ENCODE measurements at places on chromosomes 1 and 21.

GRCh38 chr1:110916669-110917306 is 43.8 kb downstream of the CD53 start:
- no peak for DNase-seq

DNA sequence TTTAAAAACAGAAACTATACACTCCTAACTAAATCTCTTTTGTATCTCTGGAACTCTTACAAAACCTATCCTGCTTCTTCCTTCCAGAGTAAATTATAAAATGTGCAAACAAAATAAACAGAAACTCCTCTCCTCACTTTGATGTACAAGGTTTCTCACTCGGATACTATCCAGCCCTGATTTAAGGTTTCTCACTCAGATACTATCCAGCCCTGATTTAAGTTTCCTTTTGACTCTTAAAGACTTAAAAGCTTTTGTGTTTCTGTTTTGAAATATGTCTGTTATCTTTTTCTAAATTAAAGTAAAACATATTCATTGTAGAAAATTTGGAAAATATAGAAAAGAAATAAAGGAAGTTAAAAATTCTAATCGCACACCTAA is 132.5 kb downstream of the CRB1 start:
- no peak for DNase-seq

DNA sequence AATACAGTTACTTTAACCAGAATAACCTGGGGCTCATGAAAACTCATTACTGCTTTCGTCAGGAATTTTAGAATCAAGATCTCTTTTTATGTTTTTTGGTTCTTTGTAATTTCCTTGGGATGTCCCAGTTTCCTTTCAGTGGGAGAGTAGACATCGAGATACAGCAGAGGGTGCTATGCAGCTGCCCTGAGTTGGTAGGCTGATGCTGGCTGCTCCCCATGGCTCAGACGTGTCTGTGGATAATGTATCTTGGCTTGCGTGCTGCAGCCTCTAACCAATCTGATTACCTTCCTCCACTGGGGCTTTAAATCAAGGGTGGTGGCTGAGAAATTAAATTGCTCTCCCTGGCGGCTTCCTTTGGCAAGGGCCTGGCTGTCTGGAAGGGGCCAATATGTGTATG is 253.7 kb downstream of the CACNA1E start:
- DNase-seq, result no peak

DNA sequence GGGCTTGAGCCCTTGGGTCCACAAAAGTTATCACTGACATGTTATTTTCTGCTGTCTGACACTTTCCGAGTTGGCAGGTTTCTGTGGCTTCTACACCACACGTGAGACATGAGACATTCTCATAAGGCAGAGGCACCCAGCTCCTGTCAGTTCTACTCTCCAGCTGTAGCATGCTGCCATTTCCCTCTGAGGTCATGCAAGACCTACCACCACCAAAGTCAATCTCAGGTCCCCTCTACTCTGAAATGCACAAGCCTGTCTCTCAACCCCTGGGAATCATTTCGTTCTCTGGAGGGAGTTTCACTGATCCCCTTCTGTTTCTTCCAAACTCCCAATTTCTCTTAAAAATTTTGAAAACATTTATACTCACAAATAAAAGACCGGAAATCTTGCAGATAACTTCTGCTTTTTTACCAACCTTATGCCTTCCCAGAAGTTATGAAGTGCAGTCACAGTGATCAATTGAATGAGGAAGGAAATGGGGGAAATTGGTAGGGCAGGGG is 39.5 kb upstream of the CR2 start:
- DNase-seq, result no peak

DNA sequence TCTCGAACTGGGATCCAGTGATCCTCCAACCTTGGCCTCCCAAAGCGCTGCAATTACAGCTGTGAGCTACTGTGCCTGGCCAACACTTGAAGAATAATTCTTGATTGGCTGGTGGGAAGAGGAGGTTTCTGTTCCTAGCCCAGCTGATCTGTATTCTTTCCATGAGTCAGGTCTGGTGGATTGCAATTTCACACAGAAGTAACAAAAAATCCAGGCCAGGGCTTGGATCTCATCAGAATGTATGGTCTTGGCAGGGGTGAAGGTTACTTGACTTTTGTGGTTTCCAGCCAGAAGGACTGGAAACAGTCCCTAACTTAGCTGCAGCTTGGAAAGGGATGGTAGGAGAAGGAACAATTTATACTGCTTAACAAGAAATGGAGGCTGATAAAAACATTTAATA is 5.1 kb upstream of the HP1BP3 start:
- no peak for DNase-seq

- no peak for DNase-seq
Observed at GRCh38 chr1:53420341-53420740, 38.9 kb upstream of the DMRTB1 start.

DNA sequence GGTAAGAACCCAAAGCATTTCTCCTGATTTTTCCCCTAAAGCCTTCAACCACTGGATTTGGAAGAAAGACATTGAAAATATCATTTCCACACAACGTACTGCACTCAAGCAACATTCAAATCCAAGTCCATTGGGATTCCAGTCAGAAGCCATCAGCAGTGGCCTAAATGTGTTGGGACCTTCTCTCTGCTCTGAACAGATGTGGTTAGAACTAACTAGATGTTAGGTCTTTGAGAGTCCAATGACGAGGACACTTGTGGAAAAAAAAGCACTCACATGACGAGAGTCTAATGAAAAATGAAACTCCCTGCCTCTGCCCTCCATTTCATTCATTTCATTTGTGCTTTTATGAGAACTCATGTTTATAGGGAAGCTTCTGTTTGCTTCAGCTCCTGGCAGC is 382.3 kb downstream of the SIPA1L2 start:
- no peak for DNase-seq

DNA sequence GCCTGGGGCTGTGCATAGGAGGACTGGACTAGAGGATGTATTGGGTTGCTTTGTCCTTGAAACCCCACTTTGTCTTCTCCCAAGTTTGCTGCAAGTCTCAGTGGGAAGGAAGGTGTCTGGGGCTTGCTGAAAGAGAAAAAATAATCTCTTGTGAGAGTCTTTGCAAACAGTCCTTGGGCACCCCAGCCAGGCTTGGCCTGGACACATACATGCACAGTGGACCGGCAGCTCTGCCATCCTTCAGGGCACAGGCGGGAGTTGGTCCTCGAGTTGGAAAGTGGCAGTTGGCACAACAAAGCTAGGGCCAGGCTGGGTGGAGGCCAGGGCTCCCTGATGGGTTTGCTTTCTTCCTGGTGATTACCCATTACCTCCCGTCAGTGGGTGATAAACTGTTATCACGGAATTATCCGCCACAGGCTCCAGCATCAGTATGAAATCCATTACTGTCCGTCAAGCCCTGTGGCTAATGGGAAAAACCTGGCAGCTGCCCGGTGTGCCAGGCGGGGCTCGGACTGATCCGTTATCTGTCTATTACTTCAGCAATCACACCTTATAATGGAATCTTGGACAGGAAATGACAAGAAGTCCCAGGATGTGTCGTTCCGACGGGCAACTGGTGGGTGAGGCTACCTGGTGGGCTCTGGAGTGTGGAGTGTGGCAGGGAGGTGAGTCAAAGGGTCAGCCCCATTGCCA is 265.7 kb downstream of the GRIK3 start:
- DNase-seq, result no peak

DNA sequence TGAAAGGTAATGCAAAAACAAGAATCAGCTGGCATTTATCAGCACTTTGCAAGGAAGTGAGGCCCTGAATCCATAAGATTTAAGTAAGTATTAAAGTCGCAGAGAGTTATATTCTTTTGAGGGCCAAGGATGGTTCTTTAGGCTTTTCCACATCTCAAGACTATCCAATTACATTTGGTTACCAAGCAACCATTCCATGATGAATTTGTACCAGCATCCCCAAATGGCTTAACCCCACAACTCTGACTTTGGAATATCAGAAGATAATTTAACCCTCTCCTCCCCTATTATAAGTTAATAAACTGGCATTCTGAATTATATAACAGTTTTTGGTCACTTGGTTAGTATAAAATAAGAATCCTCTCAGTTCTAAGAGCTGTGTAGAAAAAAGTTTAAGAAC is 2.8 kb downstream of the PHTF1 start:
- no peak for DNase-seq

DNA sequence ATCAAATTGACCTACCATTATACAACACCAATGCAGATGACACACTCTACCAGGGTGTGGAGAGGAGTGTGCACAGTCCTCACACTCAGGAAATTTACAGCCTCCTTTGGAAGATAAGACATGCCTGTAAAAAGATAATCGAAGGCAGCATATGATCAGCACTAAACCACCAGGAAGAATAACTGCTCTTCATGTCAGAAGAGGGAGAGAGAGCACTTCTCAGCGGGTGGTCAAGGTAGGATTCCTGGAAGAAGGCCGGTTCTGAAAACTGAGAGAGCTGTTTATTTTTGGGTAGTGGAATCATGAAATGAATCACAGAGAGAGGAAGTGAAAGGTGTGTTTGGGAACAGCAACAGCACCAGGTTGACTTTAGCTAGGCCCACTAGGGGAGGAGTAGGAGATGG is 14.0 kb upstream of the ZNF697 start:
- DNase-seq, result no peak

DNA sequence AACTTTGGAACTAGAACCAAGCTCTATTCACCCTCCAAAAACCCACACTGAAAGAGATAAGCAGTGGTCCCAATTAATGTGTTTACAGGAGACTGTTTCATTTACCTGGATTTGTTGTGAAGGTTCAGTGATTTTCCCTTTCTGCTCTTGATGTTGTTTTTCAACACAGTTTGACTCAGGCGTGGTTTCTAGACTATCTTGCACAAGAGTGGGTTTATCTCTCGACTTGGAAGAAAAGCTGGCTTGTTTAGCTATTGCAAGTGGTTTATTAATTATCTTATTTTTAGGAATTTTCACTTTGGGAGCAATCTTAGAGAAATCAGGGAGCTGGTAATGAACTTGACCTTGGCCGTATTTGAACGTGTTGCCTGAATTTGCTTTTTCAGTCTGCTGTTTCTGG is 5.3 kb downstream of the AKNAD1 start:
- DNase-seq, result no peak

- no peak for DNase-seq
Observed at GRCh38 chr1:162028726-162029125, 5.1 kb upstream of the OLFML2B start.

- no peak for DNase-seq
Observed at GRCh38 chr1:118337346-118337745, 152.3 kb upstream of the SPAG17 start.

DNA sequence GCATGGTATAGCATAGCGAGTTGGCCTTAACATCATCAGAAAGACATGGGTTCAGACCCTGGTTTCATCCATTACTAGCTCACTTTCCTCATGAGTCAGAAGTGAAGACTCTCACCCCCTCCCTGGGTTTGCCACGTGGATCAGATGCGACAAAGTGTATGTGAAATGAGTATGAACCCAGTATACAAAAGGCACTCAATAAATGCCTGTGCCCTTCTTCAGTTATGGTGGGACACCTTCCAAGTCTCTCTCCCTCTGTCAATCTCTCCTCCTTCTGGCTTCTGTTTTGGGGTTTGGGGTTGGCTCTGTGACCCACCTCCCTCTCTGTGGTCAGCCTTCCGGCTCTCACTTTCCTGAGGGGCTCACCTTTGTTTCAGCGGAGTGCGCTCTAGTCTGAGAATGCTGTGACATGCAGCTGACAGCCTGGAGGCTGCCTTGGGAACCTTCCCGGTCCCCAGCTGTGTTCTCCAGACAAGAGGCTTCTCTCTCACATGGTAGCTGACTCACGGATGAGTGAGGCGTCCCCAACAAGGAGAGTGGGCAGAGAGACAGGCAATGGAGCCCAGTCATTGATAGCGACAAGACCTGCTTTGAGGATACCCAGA is 155.0 kb upstream of the EDN2 start:
- DNase-seq, result no peak

DNA sequence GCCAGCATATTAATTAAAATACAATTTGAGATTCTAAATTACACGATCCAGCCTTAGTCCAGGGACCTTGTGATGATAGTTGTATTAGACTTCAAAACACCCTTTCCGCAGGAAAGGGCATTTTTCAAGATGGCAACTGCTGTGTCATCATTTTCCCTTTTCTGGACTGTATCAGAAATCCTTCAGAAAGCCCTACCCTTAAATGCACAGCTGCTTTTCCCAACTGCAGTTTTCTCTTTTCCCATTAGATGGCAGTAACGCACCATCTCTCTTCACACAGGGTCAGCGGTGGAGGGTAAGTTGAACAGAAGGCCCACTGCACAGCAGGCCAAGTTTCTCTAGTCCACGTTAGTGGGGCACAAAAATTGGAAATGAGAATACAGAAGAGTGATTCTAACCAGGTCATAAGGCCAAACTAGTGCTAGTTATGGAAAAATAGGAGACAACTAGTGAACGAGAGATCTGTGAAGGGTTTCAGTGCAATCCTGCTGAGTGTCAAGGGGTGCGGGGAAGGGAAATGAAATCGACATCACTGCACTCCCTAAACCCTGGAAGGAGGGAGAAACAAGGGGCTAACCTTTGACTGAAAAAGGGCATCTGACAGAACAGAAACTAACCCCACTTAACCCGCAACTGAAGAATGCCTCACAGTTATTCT is 22.1 kb upstream of the TDRD10 start:
- DNase-seq, result no peak

DNA sequence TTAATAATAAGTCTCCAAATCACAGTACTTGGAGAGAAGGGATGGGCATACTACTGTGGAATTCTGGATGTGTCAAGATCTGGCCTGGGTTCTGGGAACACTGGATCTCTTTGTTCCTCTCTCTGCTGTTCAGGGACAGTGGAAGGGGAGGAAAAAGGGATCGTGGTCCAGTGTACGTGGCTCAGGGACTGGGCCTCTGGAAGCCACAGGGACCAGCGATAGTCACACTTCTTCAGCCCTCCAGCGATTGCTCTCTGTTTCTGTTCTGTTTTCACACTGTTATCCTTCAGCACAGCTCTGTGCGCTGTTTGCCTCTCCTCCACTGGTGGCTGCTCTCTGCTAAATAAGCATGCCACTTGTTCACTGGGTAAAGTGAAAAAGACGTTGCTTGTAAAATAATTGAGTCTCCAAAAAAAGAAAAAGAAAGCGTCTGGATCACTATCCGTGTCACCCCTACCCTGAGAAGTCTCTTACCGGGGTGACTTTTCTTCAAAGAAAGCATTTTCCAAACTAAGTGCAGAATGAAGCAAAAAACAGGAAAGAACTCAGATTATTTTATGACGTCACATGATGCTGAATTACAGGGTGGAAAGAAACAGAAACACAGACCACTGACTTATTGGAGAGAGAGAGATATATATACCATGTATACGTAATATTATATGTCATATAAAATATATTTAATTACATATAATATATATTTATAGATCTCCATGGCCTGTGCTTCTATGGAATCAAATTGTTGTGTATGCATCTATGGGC is 279.4 kb downstream of the RGS7 start:
- no peak for DNase-seq

All from NCI-H1436 treated with DMSO at 0.1 percent for 48 hours (cell line).